ENCODE measurements at places on chromosomes 5 and 9.

GRCh38 chr5:41878643-41879478 lies 8.6 kb upstream of the OXCT1 start:
- no peak for DNase-seq

- DNase-seq: no peak
Observed at GRCh38 chr5:125719681-125720347, 703.4 kb upstream of the GRAMD2B start.

GRCh38 chr9:14221558-14221957 lies 92.4 kb downstream of the NFIB start:
- peak; percentile 91 for DNase-seq

DNA sequence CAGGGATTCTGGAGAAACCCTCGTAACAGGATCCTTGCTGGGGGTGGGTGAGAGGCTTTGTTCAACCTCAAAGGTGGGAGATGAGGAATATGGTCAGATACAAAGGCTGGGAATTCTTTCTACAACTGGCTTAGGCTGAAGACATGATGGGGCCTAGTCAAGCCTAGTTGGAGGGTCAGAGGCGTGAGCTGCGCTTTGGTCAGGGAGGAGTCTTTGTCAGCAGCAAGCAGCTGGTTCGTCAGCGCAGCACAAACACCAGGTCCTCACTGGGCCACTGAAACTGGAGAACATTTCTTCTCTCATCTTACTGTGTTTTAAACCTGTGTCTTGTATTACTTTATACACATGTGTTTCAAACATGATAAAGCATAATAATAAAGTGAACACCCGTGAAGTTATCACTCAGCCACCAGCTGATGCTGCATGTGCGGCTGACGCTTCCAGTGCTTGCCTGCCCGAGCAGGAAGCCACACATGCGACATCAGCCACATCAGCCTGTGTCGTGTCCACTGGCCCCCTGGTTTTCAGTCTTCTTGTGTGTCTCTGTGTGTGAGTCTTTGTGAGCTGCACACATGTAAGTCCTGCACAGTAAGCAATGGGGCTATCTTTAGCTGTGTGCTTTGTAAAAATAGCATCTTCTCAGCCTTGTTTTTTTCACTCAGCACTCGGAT lies 81.5 kb downstream of the WNK2 start:
- DNase-seq: no peak

GRCh38 chr5:142475102-142475513 lies 150.3 kb upstream of the SPRY4 start:
- DNase-seq: no peak

GRCh38 chr5:108727651-108728565 lies 19.8 kb upstream of the FER start:
- DNase-seq: peak; percentile 82

GRCh38 chr5:1217596-1218206 lies 7.5 kb upstream of the SLC6A18 start:
- no peak for DNase-seq

DNA sequence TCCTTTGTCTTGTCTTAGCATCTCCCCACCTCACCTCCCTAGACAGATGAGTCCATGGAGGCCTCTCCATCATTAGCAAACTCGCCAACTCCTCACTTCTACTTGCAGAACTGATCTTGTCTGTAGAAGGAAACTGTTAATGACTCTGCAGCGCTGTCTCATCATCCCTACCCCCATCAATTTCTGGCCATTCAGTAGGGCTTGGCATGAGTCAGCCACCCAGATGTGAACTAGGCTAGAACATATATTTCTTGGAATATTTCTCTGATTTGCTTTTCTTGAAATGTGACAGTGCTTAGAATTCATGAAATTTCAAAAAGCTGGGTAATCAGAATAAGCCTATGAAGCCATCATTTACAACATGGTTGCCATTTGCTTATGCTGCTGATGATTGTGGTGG lies 1125.0 kb upstream of the DMAC1 start:
- DNase-seq: peak; percentile 34

DNA sequence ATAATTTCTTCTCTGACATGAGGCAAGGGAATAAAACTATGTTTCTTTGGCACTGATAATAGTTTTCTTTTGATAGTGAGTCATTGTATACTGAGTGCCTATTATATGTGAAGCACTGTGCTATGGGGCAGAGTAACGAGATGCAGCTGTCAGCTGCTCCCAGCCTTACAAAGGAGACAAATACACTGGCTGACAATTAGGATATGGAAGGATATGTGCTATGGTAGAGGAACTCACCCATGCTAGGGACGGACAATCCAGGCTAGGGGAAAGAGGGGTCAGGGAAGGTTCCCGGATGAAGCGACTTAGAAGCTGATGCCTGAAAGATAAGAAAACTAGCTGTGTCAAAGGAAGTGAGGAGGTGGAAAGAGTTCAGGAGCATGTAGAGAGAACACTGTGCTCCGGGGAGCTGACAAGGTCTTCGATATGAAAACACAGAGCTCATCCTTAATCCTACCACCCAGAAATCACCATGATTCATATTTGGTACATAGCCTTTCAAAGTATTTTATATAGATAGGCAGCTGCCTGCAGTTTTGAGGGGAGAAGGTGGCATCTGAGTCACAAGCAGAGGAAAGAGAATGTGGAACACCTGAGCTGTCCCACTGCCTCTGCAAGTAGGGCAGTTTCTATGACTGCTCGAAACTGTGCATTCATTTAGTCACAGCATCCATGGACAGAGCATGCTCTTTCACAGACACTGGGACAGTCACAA lies 12.1 kb downstream of the BSPRY start:
- DNase-seq: no peak

- DNase-seq: no peak
Observed at GRCh38 chr5:168151041-168151440, 140.4 kb upstream of the WWC1 start.

DNA sequence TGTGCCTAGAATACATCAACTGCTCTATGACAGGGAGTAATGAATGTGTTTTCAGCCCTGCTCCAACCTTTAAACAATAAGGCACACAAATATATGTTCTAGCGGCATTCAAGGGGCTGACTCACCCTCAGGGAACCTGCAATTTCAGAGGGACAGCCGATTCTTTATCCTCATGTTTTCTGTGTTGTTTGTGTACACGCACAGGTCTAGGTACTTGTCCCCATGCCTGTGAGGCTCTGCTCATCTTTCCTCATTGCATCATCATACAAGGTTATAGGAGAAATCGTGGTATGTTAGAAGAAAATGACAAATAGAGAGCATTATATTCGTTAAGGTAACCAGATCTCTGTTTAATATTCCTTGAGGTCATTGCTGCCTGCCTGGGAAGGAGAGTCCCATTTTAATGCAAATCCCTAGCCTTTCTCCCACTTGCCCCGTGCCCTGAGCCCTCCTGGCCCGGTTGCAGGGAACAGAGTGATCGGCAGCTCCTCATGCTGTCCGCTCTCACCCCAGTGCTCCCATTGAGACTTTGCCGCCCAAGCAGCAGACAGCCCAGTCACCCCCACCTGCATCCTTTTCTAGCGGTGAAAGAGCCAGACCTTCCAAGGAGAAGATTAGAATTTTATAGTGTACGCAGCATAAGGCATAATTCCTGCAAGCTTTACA lies 14.6 kb downstream of the MAP1B start:
- no peak for DNase-seq

- no peak for DNase-seq
Observed at GRCh38 chr5:93307557-93307956, 273.5 kb downstream of the NR2F1-AS1 start.

DNA sequence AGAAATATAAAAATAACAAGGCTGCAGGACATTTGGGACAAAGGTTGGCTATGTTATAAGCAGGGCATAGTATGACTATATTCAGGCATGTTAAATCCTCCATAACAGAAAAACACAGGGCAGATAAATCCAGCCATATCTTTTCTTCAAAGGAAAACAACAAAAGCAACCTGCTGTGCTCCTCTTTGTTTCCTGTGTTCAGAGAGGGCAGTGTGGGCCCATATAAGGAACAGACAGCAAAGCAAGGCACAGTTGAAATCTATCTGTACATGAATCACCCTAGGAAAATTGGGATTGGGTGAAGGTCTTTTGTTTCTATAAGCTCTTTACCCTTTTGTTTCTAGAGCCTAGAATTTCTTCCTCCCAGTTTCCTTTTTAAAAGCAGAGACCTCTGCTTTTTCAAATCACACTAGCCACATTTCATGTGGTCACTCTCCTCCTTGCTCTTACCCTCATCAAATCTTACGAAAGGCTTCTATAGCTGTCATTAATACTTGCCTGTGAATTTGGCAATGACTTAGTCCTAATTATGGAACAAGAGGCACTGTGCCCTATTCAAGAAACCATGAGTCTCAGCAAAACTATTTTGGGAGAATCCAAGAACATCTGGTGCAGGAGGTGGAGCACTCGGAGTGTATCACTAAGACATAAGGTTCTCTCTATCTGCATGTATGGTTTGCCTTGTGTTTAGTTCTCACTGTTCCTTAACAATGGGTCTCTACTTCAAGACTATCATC lies 1.8 kb downstream of the GZMA start:
- DNase-seq: no peak

GRCh38 chr5:12662545-12663314 lies 758.5 kb upstream of the CTNND2 start:
- no peak for DNase-seq

GRCh38 chr9:114782586-114782985 lies 23.3 kb downstream of the TNFSF15 start:
- DNase-seq: no peak

DNA sequence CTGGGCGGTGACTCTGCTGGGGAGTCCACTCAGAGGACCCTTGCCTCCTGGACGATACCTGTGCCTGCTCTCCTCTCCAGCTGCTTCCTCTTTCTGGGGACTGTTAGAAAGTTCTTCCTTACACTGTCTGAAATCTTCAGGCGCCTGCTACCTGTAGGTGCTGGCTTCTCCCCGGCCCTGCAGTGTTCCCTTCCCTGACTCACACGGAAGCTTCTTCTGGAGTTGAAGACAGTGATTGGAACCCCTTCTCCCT lies 562 bp downstream of the GSN start:
- peak; percentile 31 for DNase-seq

GRCh38 chr9:114687034-114687433 lies 5.0 kb upstream of the TEX48 start:
- peak; percentile 48 for DNase-seq

GRCh38 chr5:88729084-88729828 lies 153.7 kb downstream of the MEF2C start:
- DNase-seq: peak; percentile 82

- DNase-seq: no peak
Observed at GRCh38 chr5:131671409-131671808, 36.4 kb upstream of the RAPGEF6 start.

GRCh38 chr9:131167146-131167692 lies 41.8 kb downstream of the NUP214 start:
- no peak for DNase-seq

- DNase-seq: peak; percentile 58
Observed at GRCh38 chr5:36202521-36202961, 39.2 kb downstream of the NADK2 start.

GRCh38 chr9:137277329-137278041 lies at the start of gene TOR4A:
TSS of gene TOR4A (plus strand) at chr9:137277726. CDS start at chr9:137278690, 964 bp downstream.
- DNase-seq: peak; percentile 98

- peak; percentile 54 for DNase-seq
Observed at GRCh38 chr5:134503937-134504437, 21.5 kb upstream of the JADE2 start.

DNA sequence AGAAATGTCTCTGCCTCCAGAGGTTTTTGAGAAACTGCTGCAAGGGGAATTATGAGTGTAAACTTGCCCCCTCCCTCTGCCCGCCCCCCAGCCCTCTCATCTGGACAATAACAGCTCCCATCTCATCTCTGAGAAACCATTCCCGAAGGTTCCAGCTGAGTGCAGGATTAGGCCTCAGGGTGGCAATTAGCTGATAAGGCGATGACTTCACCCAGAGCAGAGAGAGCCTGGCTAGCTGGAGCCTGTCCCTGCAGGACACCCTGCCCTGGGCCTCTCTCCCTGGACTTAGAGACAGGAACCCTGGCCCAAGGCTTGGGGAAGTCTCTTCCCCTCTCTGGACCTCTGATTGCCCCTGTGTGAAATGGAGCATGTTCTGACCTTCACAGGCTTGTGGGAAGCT lies 45.7 kb upstream of the HAND1 start:
- DNase-seq: peak; percentile 46

DNA sequence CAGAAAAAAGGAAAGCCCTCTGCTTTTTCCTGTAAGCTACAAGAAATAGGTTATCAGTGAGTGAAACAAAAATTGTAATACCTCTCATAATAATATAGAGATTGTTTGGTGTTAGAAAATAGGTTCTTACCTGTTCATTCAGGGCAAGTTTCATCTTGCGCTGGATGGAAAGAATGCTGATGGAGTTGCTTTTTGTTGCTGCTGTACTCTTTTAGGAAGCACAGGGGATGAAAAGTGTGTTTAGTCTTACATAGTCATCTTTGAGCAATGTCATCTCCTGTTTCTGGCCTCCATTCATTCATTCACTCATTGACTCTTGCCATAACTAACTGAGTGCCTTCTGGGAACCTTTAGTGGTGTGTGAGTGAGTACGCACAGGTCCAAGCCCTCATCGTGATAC lies 6.4 kb downstream of the ENTREP1 start:
- DNase-seq: no peak

- DNase-seq: no peak
Observed at GRCh38 chr5:55356896-55357295, 49.1 kb downstream of the MTREX start.

- no peak for DNase-seq
Observed at GRCh38 chr5:120435129-120435528, 29.0 kb upstream of the PRR16 start.

GRCh38 chr9:105437704-105438103 lies 10.1 kb upstream of the FSD1L start:
- no peak for DNase-seq

DNA sequence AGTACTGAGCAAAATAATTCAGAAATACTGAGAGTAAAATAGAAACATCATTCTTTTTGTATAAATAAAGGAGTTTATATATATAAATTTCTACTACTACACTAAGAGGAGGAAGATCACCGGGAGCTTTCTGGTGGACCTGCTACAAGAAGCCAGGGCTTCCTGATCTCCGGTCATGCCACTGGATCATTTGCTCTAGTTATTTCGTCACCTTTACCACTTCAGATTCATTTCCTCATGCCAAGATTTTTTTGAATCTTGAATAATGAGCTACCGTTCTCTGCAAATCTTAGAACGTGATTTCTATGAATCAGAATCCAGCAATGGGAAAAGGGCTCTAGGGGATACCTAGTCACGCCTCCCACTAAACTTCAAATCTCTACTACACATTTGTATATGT lies 51.9 kb upstream of the TBC1D9B start:
- DNase-seq: no peak

- no peak for DNase-seq
Observed at GRCh38 chr9:19119246-19119645, 8.0 kb downstream of the PLIN2 start.

DNA sequence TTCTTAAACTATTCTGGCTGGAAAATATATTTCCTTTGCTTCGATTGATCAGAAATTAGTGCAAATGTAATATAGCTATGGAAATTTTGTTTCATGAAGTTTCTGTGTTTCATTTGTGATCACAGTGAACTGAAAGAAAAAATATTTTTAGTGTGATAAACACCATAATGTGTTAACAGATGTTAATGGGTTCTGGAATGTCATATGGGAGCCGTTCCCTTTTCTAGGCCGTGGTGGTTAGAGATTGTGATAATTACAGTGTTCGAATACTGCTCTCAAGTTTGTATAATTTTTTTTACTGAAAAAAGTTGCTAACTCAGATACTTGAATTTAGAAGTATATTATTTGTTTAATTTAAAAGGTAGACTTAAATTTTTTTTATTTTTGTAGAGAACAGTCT lies 19.3 kb downstream of the GAPVD1 start:
- no peak for DNase-seq

Measured in A172 (cell line).